ENCODE measurements at places on chromosomes 1 and 21.
A peak's percentile ranks its signal among the peaks of the same experiment; 100 is the strongest.

DNA sequence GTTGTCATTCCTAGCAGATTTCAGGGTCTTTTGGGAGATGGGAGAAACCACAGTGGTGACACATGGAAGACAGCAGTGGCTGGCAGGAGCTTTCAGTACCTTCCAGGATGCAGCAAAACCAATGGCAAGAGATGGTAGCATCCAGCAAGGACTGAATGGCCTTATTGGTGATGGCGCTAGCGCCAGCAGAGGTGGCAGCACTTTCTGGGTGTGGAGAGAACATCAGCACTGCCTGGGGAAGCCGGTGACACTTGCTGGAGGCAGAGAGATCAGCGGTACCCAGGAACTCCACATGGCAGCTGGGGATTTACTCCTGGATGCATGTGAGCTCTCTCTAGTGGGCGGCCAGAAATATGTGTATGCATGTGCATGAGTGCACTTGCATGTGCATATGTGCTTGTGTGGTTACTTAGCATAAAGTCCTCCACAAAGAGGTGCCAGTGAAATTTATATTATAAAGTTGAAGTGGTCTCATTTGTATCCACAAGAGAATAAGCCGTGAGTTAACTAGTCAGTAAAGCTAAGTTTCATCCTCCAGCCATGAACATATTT is 364.7 kb downstream of the LMX1A start:
- DNase-seq: no peak

- no peak for DNase-seq
Observed at GRCh38 chr21:41234569-41234968, 66.6 kb downstream of the BACE2 start.

- DNase-seq: peak; percentile 73
Observed at GRCh38 chr1:204127597-204128242, 24.1 kb downstream of the ETNK2 start.

DNA sequence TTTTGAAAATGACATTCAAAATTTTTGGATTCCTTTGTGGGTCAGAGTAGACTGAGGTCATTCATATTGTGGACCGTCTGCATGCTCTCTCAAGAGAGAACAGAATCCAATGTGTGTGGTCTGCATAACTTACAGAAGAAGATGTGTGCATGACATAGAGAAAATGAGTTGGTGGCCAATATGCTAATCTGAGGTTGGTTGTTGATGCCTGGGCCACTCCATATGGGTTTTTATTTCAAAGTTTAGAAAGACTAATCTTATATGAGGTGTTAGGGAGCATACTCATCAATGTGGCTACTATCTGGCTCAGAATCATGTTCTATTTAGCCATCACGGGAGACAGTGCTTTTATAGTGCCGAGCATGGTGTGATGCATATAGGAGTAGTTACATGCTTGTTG is 18.2 kb downstream of the NTNG1 start:
- no peak for DNase-seq
